ENCODE measurements at places on chromosomes 4 and X.

DNA sequence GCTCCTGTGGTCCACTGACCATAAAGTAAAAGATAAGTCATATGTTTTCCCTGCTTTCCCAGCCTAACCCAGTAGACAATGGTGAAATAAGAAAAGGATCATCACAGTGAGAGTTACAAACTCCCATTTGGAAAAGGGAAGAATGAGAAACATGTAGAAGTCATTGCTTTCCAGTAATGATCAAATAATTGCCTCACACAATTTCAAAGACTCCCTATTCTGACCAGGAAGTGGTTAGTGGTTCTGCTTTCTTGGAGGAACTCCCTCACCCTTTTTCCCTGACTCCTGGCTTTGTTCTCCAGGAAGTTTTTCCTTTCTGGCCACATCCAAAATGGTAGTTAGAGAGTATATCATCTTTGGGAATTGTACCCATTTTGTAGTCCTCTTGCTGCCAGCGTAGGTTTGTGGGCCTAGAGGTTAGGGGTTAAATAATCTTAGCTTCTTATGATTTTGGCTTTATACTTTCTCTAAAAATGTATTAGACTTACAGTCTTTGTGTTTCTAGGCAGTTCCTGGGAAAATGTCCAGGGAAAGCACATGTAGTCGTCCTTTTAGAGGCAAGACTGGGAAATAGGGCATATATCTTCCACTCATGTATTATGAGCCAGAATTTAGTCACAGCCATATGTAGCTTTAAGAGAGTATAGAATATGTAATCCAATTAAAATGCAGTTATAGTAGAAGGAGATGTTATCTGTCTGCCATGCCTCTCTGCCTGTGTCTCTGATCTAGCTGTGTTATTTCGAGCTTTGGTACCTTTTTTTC lies 10.5 kb downstream of the VAMP7 start:
- DNase-seq: no peak

- no peak for DNase-seq
Measured at GRCh38 chrX:75158054-75158453, 2.0 kb upstream of the ABCB7 start.

- DNase-seq: no peak
Measured at GRCh38 chr4:74555231-74555630, 110.3 kb downstream of the AREG start.

DNA sequence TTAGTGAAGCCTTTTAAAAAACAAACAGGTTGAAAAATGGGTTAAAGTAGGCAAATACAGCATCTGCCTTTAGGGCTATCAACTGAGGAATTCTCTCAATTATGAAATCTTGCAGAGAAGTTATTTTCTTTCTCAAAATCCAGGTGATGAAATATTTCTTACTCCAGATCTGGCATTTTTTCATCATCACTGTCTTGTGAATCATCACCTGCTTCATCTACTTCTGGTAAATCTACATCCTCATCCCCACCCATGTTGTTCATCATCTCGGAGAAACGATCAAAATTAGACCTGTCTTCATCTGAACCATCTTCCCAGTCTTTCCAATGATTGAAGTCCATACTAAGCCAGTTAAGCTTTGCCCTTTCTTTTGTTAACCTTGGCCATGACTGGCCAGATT lies 33.3 kb upstream of the HPF1 start:
- DNase-seq: no peak

GRCh38 chr4:76087007-76087769 lies 12.7 kb downstream of the ART3 start:
- peak; percentile 20 for DNase-seq

DNA sequence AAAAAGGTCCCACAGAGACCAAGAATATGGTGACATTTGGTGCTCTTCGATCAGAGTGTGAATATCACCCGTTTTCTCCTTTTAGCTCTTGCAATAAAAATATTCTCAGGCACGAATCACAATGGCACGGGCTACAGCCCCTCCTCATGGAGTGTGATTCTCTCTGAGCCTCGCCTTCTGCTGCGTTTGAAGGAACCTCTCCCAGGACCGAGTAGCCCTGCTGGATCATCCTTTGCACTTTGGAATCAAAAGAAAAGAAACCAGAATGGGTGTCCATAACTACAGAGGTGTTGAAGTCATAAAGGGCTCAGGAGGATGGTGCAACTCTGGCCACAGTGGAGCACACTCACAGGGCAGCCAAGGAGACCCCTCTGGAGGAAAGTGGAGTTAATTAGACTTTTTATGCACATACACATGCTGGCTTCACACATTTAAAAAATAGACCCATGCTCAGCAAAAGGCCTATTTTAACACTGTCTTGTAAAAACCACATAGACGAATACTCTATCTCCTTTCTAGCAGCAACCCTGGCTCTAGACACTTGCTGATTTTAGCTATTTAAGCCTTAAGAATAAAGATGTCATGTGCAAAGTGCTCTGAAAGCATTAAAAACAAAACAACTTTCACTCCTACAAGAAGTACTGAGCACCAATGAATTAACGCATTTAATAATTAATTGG lies 19.1 kb downstream of the MAML3 start:
- no peak for DNase-seq

GRCh38 chr4:43337707-43338106 lies 445.2 kb downstream of the GRXCR1 start:
- no peak for DNase-seq

- DNase-seq: peak; percentile 75
Measured at GRCh38 chr4:101345596-101346350, 1.6 kb downstream of the PPP3CA start.

- DNase-seq: no peak
Measured at GRCh38 chrX:13009273-13009672, 34.4 kb downstream of the TMSB4X start.

DNA sequence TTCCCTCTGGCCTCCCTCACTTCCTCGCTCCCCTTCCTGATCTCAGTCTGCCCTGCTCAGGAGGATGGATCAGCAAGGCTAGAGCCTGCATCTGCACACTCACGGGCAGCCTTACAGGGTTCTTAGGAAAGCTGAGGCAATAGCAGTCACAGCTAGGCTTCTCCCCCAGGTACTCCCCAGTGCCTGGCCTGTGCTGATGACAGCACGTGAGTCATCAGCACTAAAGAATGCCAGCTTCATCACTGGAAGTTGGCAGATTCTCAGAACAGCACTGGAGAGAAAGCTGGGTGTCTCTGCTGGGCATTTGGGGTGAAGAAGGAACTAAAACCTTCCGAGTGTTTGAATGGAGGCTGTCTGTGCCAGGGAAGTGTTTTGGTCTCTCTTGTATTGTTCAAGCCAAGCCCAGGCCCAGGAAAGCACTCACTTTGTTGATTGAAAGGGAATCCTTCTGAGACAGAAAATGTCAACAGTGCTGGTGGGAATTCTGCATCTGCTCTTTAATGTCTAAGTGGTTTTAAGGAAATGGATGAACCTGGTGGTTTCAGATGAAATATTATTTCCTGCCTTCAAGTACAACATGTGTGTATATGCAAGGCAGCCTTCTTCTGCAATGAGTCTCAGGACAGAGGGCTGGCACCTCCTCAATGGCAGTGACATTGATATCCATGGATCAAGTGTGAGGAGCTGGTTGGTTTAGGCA lies 73.0 kb upstream of the SCOC start:
- DNase-seq: no peak

DNA sequence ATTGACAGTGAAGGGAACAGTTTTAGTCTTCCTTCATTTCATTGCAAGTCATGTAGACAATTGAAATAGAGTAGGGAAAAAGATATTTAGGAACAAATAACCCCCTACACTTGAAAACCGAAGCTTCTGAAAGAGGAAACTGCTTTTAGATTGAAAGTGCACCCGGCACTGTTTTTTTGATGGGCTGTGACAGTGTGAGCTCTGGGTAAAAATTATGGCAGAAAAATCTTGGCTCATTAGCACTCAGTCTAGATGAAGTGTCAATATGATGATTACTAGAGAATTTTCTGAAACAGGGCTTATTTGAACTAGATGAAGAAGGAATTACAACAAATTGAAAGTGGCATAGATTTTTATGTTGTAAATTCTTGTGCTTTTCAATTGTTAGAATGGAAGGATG lies 1132.4 kb downstream of the RAPGEF2 start:
- no peak for DNase-seq

GRCh38 chrX:73831500-73831899 lies 268.5 kb downstream of the CHIC1 start:
- no peak for DNase-seq

DNA sequence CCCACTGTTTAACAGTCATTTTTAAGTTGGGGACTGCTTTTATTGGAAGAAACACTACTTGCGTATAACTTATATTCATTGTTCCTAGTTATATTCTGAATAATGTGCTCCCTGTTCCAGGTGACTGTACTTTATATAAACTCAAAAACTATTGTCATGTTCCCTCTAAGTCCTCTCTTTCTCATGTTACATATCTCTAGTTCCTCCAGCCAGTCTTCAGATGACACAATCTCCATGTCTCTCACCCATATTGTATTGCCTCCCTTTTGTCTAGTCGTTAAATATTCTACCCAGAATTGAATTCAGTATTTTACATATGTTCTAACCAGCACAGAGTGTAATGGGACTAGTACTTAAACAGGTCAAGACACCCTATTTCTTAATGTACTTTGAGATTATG lies 5.3 kb downstream of the VAMP7 start:
- DNase-seq: no peak

- no peak for DNase-seq
Measured at GRCh38 chr4:119162174-119162573, 26.5 kb downstream of the MYOZ2 start.

GRCh38 chr4:66034671-66035070 lies 364.4 kb upstream of the EPHA5 start:
- DNase-seq: no peak

GRCh38 chr4:182231496-182231895 lies 11.7 kb upstream of the TENM3 start:
- DNase-seq: no peak

DNA sequence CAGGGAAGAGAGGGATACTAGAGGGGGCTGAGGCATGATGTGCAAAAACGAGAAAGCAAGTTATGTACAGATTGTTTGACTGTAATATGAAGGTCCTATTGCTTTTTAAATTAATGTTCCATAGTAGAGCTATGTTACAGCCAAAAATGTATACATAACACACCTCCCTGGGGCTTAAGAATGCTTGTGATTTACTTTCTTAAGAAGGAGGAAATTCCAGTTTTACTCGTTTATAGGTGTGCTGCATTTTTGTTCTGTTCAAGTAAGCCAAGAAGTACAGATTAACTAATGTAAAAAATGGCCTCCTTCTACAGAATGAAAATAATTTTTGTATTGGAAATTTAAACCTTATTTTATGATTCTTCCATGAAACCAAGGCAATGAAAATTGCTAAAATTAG lies 614.4 kb upstream of the NR3C2 start:
- DNase-seq: no peak

GRCh38 chrX:108169768-108170167 lies 78.2 kb downstream of the ATG4A start:
- DNase-seq: no peak

DNA sequence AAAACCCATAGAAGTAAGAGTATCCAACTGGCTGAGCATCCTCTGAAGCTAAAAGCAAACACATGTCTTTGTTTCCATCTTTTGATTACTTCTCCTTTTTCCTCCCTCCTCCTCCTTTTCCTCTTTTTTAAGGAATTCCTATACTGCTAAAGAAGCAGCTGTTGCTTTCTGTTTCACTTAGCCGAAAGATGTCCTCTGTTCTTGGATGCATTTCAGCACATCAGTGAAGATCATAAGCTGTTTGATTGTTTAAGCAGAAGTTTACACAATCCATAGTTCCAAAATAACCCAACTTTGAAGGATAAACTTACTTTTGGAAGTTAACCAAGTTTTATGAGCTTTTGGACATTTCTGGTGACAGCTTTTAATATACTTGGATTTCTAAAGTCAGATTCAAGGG lies 55.1 kb upstream of the TNIP3 start:
- DNase-seq: no peak

DNA sequence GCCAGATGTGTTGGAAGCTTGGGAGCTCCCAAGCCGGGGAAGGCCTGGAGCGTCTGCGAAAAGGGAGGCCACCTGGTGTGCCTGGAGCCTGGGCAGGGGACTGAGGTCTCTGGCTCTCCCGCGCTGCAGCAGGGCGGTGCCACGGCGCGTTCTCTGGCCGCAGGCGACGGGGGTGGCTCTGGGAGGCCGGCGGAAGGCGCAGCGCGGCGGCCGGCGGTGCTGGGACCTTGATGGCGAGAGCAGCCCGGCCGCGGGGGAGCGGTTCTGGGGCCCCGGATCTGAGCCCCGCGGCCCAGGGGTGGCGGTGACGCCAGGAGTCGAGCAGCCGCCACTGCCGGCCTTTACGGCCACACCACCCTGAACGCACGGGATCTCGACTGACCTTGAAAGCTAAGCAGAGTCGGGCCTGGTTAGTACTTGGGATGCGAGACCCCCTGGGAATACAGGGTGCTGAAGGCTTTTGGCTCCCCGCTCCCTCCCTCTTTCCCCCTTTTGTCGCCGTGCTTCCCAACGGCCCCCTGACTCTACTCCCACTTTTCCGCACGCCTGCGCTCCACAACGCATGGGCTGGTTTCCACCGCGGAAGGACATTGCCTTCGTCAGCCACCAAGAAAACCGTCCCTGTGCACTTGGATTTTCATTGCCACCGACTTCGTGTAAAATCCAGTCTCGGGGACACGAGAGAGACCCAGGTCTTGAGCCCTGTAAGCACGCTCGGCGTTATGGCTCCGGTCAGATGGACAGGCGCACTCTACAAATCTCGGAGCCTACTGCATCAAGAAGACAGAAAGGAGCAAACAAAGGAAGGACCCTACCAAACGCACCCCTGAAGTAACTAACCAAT lies 9.5 kb downstream of the FRG2 start:
- DNase-seq: peak; percentile 55

DNA sequence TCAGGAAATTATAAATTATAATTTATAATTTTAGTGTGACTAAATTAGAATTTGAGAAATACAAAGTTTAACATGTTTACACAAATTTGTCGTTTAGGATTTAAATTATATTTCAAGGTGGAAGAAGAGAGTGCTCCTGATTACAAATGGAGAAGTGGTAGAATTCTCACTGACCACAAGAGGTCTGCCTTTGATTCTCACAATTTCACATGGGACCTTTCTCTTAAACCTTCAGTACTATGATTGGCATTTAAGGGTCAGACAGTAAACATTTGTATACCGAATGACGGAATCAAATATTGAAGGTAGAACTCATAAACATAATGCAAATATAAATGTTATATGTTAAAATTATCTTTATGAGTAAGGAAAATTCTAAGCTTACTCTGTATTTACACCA lies 171.7 kb downstream of the SLIT2 start:
- DNase-seq: no peak

DNA sequence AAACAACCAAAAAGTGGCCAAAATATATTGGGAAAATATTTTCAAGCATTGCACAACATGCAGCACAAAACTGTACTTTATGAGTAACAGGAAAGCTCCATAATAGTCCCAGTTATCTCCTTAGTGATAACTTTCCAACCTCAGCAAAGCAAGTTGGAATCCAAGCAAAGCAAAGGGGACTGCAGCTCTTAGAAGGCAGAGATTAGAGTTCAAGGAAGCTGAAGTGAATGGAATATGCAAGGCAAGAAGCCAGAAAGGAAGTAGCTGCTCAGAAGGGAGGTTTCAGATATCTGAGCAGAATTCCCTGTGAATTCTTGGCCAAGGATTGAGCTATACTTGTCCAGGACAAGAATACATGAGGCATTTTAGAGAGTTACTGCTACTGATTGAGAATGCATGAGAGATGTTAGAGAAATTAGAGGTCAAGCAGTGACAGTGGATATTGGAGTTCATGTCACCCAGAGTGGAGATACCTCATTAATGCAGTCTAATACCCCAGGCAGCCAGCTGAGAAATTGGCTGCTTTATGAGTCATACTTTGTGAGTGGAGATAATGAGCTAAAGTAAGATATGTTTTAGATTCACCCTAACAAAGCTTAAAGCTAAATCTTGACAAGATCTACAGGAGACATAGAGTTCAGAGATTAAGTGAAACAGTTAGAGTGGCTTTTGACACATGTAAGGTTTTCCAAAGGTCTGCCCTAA lies 102.8 kb downstream of the INPP4B start:
- DNase-seq: no peak

- DNase-seq: no peak
Measured at GRCh38 chr4:183299464-183299863, 20.6 kb downstream of the CLDN22 start.

All from GM20000 (cell line).